WTC11 (cell line): ENCODE measurements at places on chromosomes 13 and 19. TPM values are rescaled to one million over a fixed set of nuclear protein-coding genes. Genes with fewer than 3 reads are reported as not detected.

The ADGRE3 gene
- total RNA-seq: not detected in 3 replicates

The RTBDN gene
- 2.4 to 3.8 TPM (median 3.1 TPM) in 3 replicates for total RNA-seq

- H3K27me3 ChIP-seq: no peaks in the 10 kb centered on the region
- H3K36me3 ChIP-seq: no peaks in the 10 kb centered on the region
- H3K4me1 ChIP-seq: peaks cover 28% of the 10 kb centered on the region
- no peak overlapping the region for H3K27ac ChIP-seq
These were observed 73.7 kb upstream of the IPO5 start for GRCh38 chr13:97879646-97880310.

GRCh38 chr13:20126541-20127261 lies 34.2 kb downstream of the GJA3 start:
- H3K27ac ChIP-seq: no peak overlapping the region
- no peak for DNase-seq
- peaks cover 8% of the 10 kb centered on the region; the same call in 1 of the 2 replicates for H3K27me3 ChIP-seq
- H3K4me1 ChIP-seq: no peaks in the 10 kb centered on the region
- no peaks in the 10 kb centered on the region for H3K36me3 ChIP-seq
- H3K4me3 ChIP-seq: no peak overlapping the region

DNA sequence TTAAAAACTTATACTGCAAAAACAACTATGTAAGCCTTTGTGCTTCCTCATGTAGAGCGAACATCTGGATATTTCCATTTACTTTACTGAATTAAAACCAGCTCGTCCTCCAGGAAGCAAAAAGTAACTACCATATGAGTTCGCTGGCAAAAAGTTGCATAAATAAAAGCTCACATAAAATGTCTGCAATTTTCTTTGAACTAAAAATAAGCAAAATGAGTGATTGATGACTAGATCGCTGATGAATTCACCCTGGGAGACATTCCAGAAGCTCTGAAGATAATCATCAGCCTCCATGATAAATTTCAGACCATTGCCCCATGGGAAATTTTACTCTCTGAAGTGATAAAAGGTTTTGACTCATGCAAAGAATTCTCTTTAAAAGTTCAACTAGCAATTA lies 67.3 kb upstream of the SACS start:
- peaks cover 20% of the 10 kb centered on the region for H3K4me1 ChIP-seq
- no peaks in the 10 kb centered on the region for H3K36me3 ChIP-seq
- DNase-seq: no peak
- no peak overlapping the region for H3K4me3 ChIP-seq
- H3K27me3 ChIP-seq: peaks cover 3% of the 10 kb centered on the region; the same call in 1 of the 2 replicates

- no peaks in the 10 kb centered on the region for H3K4me1 ChIP-seq
- H3K27me3 ChIP-seq: peaks cover 16% of the 10 kb centered on the region
- no peak overlapping the region for H3K4me3 ChIP-seq
- H3K27ac ChIP-seq: no peak overlapping the region
These were observed 2.9 kb upstream of the CERS1 start for GRCh38 chr19:18898607-18899408.

DNA sequence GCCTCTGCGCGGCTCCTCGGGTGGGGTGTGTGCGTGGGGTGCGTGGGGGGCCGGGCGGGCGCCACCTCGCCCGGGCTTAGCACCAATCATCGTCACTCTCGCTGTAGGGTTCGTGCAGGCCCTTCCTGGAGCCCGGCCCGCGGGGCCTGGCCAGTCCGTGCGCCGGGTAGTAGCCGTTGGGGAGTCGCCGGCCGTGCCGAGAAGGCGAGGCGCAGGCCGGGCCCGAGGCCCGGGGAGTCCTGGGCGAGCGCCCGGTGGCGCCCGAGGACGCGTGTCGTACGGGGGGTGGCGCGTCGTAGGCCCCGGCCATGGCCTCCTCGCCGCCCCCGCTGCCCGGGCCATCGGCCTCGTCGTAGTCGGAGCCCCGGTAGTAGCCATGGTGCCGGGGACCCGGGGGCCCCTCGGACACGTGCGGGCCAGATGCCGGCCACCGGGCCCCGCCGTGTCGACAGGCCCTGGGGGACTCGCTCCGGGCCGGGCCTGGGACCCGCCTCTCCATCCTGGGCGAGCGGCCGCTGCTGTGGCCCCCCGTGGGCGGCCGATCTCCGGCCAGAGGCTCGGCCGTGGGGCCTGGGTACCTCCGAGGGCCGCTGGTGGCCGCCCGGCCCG lies 57.1 kb downstream of the IER2 start:
- DNase-seq: no peak
- H3K27me3 ChIP-seq: no peaks in the 10 kb centered on the region
- 0 out of 2 replicates have a peak, but pooled peaks cover 2% of the 10 kb centered on the region for H3K4me1 ChIP-seq
- H3K4me3 ChIP-seq: no peak overlapping the region

- H3K4me1 ChIP-seq: peaks cover 41% of the 10 kb centered on the region
- no peak overlapping the region for H3K4me3 ChIP-seq
- no peak overlapping the region for H3K27ac ChIP-seq
- DNase-seq: no peak
- peaks cover 2% of the 10 kb centered on the region; the same call in 1 of the 2 replicates for H3K27me3 ChIP-seq
These were observed 33.6 kb downstream of the NALCN start for GRCh38 chr13:101382701-101383100.

DNA sequence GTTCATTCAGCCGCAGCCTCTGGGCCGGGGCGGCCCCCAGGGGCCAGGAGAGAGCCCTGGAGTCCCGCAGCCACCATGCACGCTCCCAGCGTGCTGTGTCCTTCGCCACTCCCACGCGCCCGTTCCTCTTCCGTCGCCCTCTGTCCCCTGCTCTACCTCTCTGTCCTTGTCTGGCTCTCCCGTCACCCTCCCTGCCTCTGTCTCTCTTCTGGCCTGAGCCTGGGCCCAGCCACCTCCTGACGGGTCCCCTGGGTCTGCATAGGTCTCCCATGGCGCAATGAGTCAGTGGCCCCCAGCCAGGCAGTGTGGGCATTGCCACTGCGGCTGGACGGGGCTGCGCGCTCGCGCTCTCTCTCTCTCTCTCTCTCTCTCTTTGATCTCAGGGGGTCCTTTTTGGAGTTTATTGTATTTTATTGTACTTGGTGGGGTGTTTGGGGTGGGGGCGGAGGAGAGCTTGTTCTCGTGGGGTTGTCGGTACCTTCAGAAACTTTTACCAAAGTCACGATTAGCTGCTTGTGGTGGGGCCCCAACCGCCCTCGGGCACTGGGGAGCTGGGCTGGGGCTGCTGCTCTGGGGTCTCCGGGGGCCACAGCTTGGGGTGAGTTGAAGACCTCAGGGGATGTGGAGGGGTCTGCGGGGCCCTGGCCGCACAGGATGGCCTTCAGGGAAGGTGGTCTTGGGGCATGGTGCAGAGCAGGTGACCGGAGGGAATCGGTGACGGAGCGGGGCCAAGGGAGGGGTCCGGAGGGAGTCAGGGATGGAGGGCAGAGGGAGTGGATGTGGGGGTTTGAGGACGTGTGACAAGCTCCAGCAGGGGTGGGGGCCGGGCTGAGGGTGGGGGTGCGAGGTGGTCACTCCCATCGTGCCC lies 1.7 kb upstream of the TGFBR3L start:
- H3K27ac ChIP-seq: no peak overlapping the region
- peaks cover 34% of the 10 kb centered on the region for H3K27me3 ChIP-seq
- no peak for DNase-seq
- H3K36me3 ChIP-seq: peaks cover 11% of the 10 kb centered on the region
- H3K4me3 ChIP-seq: no peak overlapping the region
